ENCODE measurements at places on chromosomes 7 and 10.

DNA sequence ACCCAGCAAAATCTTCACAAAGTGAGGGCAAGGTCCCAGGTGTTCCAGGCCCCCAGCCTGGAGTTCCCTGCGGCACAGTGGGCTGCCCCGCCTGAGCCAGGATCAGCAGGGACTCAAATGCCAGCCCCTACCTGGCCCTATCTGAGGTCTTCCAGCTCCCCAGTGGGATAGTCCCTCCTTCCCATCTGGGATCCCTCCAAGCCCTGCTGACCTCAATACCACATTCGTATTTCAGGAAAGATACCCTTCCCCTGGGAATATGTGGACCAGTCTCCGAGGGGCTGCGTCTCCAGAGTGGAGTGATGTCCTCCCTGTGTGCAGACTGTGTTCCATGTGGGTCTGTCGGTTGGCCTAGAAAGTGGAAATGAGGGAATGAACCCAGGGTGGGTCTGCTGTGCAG, 40.9 kb downstream of the ELFN1 start:
- DNase-seq, result no peak

DNA sequence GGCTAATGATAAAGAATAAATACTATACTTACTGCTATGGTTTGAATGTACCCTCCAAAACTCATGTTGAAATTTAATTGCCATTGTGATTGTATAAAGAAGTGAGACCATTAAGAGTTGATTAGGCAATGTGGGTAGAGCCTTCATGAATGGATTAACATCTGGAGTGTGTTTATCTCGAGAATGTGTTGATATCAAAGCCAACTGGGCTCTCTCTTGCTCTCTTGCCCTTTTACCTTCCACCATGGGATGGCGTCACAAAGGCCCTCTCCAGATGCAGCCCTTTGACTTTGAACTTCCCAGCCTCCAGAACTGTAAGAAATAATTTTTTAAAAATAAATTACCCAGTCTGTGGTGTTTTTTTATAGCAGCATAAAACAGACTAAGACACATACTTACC, 50.1 kb upstream of the GHITM start:
- no peak for DNase-seq

- DNase-seq, result no peak
These were observed 205.6 kb downstream of the AUTS2 start for GRCh38 chr7:69803699-69804516.

DNA sequence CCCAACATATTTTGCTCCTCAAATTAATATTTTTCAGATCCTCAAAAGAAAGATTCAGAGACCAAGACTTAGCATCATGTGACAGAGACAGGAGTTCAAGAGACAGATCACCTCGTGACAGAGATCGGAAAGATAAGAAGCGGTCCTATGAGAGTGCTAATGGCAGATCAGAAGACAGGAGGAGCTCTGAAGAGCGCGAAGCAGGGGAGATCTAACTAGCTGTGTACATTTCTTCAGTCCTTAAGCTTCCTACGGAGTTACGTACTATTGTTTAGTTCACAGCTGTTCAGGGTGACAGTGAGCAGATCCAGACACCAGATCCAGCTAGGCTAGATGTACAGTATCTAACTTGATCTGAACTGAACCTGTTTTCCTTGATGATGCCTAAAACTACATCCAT, 61.3 kb downstream of the KLRG2 start:
- DNase-seq, result no peak

DNA sequence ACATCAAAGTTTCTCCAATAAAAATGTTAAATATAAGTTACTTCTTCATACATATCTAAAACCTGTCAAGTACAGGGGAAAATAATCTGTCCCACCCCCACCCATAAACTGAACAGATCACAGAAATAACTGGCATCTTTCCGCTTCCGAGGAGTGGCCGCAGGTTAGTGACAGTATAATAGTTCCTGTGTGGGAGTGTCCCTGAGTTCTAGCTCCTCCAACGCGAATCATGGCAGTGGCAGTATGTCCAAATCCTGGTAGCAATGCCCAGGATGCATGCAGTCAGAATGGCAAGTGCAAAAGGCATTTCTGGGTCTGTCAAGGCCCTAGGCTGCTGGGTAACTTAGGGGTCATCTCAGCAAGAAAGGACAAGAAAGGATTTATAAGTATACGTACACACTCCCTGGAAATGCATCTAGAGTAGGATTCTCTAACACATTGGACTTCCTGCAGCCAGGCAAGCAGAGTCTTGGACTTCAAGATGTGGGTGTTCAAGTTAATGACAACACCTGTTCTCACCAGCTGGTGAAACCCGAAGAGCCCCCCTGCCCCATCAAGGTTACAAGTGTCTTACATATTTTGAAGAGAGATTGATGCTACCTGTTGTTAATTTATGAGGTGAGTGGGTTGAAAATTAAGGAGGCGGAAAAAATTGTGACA, 94.4 kb upstream of the COL1A2 start:
- DNase-seq, result no peak

- no peak for DNase-seq
These were observed 47.1 kb upstream of the ZNRF2 start for GRCh38 chr7:30237271-30237695.

GRCh38 chr10:117427356-117427755, 52.1 kb upstream of the PDZD8 start:
- no peak for DNase-seq

GRCh38 chr10:91513598-91514424, 103.7 kb downstream of the HECTD2 start:
- no peak for DNase-seq

- DNase-seq, result no peak
These were observed 57.4 kb downstream of the ZNF783 start for GRCh38 chr7:149319376-149319775.

DNA sequence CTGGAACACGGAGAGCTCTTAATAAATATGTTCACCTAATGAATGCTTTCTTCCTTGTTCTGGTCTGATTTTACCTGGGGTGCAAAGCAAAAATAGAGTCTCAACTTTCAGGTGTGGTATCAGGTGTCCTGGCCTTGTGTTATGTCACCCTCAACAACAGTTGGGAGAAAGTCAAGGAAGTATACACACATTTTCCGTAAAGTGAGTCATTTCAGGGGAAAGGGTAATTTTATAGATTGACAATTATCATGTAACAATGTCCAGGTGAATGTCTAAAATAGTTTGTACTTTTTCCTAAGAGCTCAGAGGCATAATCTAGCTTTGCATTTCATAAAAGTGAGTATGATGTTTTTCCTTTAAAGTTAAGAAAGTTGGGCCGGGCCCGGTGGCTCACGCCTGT, 287.4 kb downstream of the SKIDA1 start:
- DNase-seq, result no peak

- DNase-seq, result no peak
These were observed 1255.5 kb upstream of the PHF14 start for GRCh38 chr7:9718071-9718661.

DNA sequence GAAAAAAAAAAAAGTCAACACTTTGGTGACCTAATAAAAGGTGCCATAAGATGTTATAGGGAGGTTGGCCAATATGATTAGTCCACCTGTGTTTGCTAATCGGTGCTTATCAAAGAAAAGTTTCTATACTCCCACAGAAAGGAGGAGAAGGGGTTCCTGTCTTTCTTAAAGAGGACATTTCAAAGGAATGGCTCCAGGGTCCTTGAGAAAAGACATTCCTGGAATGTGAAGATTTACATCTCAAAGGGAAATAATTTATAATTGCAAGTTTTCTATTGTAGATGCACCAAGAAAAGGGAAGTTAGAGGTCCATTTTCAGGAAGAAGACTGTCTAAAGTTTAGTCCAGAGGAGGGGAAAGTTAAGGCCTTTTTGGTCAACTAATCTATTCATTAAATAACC, 715.3 kb downstream of the NXPH1 start:
- no peak for DNase-seq

- no peak for DNase-seq
These were observed 7.3 kb upstream of the ASB4 start for GRCh38 chr7:95478272-95479037.

- no peak for DNase-seq
These were observed 90.0 kb downstream of the PLXDC2 start for GRCh38 chr10:19906108-19906791.

DNA sequence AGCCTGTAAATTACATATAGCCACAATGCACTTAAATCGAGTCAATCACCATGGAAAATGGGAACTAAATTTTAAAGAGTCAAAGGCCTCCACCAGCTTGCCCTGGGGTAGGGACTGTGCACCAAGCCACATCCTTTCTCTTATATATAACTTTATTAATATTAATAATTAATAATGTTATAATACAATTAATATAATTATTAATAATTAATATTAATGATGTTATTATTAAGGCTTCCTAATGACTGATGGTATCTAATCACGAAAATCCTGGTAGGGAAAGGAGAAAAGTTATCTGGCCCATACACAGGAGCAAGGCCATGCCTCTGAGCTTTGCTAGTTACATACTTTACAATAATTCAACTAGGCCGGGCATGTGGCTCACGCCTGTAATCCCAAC, 67.2 kb upstream of the DGKI start:
- DNase-seq, result no peak

DNA sequence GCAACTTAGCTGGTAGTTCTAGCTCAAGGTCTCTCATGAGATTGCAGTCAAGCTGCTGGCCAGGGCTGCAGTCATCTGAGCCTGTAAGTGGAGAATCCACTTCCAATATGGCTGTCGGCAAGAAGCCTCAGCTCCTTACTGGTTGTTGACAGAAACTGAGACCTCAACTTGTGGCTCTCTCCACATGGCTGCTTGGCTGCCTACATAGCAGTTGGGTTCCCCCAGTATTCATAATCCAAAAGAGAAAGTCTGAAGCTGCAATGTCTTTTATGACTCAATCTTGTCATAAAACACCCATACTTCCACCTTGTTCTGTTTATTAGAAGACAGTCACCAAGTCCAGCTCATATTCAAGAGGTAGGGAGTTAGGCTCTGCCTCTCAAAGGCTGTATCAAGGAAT, 334.9 kb upstream of the KMT2E start:
- DNase-seq, result no peak

DNA sequence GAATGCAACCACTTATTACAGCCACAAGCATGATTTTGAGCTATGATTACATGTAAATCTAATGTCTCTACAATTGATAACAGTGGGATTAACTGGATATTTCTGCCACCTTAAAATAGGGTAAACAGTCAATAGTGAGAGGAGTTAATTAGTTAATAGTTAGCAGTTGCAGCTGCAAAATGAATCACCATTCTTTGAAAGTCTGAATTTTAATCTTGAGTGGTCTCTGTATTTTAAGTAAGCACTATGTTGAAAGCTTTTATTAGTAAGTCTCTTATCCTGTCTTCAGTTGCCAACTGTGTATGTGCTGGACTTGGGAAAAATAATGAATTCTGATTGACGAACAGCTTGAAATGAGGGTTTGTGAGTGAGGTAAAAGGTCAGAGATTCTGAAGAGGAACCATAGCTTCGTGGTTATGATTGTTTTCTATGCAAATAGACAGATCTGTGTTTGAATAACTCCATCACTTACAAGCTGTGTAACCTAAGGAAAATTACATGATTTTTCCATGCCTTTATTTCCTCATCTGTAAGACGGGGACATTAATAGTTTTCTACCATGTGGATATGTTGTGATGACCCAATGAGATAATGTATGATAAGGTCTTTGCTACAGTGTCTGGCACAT, 75.2 kb downstream of the RNLS start:
- no peak for DNase-seq

Data from stimulated activated CD4-positive, alpha-beta T cell treated with anti-CD3 and anti-CD28 coated beads, Interleukin-15, amount 100 ng/mL, for 48 hours (primary cell).